ENCODE measurements at places on chromosomes 3 and 15. TPM values are rescaled to one million over a fixed set of nuclear protein-coding genes. Genes with fewer than 3 reads are reported as not detected.

Gene FANCD2OS
- not detected for total RNA-seq

- no peak for DNase-seq
These were observed 375.6 kb downstream of the CTNNB1 start for GRCh38 chr3:41574900-41575299.

DNA sequence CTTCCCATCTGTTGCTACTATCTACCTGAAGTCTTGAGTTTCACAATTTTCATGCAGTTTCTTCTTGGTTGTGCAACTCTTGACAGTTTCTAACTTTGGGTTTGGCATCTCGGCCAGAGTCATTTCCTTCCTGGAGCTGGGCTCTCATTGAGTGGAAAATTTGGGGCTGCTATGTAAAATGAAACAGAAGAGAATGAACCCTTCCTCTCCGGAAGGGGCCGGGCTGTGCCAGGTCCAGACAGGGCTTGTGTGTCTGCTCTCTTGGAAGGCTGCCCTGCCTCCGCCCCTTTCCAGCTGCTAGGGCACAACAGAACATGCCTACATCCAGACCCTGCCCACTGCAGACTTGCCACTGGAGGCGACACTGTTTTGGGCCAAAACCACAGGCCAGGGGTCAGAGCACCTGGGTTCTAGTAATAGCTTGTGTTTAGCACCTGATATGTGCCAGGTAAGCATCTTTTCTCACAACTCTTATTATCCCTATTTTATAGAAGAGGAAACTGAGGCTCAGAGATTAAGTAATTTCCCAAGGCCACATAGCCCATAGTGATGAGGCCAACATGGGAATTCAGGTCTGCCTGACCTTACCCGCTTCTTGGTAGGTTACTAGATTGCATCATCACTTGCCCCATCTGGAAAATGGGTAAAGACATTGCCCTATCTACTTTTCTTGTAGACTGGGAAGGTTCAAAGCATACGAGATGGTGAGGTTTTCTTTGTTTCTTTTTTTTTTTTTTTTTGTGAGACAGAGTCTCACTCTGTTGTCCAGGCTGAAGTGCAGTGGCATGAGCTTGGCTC is 25.0 kb downstream of the IRAK2 start:
- DNase-seq: no peak

- no peak for DNase-seq
These were observed 69.8 kb upstream of the PPP2R3A start for GRCh38 chr3:135895734-135896121.

DNA sequence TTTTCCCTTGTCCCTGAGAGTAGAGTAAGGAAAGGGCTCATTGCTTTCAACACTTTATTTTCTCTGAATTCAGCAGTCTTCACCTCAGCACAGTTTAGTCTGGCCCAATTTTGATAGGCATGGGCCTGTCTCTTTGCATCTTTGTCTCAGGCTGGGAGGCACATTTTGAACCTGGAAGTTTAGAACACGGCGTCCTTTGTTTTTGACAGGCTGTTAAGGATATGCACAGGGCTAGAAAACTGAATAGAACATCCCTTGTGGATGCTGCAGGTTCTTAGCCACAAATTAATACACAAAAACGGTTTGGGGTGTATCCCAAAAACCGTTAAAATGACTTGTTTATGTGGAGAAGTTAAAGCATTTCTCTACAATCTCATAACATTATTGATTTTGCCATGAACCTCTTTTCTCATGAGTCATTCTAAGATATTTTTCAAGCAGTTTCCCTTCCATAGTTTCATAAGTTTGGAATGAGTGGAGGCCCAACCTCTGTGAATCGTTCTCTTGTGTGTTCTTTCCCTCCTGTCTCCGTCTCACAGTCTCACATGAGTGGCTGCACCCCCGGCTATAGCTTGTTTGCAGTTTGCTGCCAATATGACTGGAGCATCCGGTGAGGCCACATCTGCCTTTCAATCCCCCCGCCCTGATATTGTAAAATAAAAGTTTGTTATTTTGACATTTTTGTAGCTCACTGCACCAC is 192.9 kb upstream of the EIF1B start:
- DNase-seq: no peak

Gene HAPLN3
- total RNA-seq: 19.9 TPM

GRCh38 chr3:112561484-112561733 is 353 bp downstream of the ATG3 start:
- no peak for DNase-seq

- DNase-seq: no peak
These were observed 1.8 kb upstream of the YEATS2 start for GRCh38 chr3:183695569-183696364.

Gene FSIP1
- 0.79 TPM for total RNA-seq

Gene FSTL1
- total RNA-seq: 1,532 TPM

DNA sequence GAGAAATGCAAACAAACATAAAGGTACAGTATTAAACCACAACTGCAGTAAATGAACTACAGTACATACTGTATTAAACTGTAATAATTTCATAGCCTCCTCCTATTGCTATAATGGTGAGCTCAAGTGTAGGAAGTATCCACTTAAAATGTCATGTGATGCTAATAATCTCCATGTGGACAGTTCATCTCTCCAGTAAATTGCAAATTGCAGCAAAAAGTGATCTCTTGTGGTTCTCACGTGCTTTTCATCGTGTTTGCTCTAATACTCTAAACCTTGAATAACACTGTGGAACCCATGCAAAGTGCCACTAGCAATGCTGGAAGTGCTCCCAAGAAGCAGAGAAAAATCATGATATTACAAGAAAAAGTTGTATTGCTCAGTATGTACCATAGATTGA is 9.2 kb upstream of the FNDC3B start:
- no peak for DNase-seq

DNA sequence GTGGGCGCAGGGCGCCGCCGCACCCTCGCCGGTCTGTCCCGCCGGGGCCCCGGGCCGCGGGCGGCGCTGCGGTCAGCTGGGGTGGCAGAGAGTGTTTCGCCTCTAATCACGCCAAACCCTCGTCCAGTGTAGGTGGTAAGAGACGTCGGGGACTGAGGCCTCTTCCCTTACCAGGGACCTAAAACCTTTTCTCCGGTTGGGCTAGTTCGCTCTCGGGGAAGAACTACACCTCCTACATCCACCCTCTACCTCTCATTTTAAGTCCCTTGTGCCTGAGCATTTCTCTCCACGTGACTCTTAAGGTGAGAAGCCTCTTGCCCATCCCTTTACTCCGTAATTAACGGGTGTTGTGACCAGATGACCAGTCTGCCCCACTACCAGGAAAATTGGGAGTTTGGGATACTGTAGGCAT is 520 bp downstream of the TMEM42 start:
- DNase-seq: peak; percentile 27

Gene PSTPIP1
- not detected for total RNA-seq

GRCh38 chr15:101103598-101103997 is 148.2 kb downstream of the CHSY1 start:
- no peak for DNase-seq

- no peak for DNase-seq
These were observed 84.5 kb downstream of the COL6A6 start for GRCh38 chr3:130601442-130601971.

- DNase-seq: peak; percentile 75
These were observed 509.1 kb downstream of the SHQ1 start for GRCh38 chr3:72338942-72339669.

- no peak for DNase-seq
These were observed 1.0 kb upstream of the ISY1 start for GRCh38 chr3:129161860-129162271.

DNA sequence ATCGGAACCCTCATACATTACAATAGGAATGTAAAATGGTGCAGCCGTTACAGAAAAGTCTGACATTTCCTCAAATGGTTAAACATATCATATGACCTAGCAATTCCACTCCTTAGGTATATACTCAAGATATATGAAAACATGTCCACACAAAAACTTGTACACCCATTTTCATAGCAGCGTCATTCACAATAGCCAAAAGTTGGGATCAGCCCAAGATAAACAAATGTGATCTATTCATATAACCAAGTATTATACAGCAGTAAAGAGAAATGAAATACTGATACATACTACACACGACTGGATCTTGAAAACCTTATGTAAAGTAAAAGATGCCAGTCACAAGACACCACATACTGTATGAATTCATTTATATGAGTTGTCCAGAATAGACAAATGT is 102.4 kb downstream of the MSL2 start:
- DNase-seq: no peak

DNA sequence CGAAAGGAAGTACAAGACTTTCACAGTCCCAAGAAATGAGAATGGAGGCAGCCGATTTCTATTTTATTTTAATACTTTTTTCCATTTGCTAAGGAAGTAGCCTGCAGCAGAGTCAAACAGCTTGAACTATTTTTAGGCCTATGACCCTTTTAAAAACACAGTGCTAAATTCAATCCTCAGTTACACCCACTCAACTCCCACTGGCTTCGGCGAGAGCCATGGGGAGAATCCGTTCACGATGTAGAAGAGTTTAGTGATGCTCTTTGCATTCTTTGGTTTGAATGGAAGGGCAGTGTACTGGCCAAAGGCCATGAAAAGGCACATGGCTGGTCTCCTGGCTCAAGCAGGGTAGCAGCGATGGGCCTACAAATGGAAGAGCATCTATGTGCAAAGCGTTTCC is 343.5 kb downstream of the FOXP1 start:
- DNase-seq: no peak

DNA sequence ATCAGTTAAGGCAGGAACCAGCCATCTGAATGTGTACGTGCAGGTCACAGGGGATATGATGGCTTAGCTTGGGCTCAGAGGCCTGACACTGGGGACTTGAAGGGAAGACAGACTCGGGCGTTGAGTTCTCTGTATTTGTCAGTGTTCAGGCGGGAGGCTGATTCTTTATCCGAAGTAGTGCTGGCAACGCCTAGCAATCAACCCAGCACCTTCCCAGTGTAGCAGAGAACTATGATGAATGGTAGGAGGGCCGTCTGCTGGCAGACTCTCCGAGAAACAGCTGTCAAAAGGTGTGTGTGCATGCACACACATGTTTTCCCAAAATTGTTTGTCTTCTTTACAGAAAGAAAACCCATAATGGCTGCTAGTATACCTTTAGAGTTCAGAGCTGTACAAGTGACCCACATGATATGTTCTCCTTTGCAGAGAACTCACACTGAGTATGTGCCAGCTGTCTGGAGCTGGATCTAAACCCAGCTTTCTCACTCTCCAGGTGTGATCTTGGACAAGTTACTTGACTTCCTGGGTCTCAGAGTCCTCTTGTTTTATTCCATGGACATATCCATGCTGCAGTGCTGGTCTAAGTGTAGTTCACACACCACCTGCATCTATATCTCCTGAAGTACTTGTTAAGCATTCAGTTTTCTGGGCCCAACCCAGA is 74.5 kb upstream of the LARS2 start:
- DNase-seq: no peak

DNA sequence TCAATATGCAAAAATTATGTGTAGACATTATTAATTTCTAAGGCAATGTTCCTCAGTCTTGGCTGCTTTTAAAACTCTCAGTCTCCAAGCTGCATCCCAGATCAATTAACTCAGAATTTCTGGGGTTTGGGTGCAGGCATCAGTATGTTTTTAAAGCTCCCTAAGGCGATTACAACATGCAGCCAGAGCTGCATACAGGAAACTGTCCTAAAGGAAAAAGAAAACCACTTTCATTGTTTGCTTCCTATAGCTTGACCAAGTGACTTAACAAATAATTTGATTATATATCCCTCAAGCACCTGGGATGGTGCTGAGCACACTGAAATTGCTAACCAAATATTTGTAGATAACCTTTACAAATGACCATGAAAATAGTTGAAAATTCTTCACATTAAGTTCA is 194.7 kb downstream of the DTWD1 start:
- DNase-seq: no peak

Gene PLA2G4B
- total RNA-seq: 2.7 TPM

- DNase-seq: no peak
These were observed 120.7 kb upstream of the LINGO1 start for GRCh38 chr15:77753281-77753873.

- DNase-seq: no peak
These were observed 249.5 kb upstream of the AZI2 start for GRCh38 chr3:28598165-28598564.

- DNase-seq: peak; percentile 78
These were observed 20.9 kb downstream of the PGBD4 start for GRCh38 chr15:34122771-34123183.

DNA sequence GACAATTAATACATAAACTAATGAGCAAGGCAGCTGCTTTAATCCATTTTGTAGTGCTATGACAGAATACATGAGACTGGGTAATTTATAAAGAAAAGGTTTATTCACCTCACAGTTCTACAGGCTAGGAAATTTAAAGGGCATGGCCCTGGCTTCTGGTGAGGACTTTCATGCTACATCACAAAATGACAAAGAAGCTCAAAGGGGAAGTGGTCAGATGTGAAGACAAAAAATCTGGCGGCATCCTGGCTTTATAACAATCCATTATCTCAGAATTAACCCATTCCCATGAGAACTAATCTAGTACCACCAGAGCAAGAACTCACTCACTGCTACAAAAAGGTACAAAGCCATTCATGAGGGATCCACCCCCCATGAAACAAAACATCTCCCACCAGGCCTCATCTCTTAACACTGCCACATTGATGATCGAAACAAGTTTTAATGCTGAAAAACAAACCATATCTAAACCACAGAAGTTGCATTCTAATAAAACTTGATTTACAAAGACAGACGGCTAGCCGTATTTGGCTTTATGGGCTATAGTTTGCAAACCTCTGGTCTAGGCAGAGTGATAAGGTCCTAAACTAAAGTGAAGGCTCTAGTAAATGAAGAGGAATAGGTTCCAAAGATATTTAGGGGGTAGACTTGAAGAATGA is 44.2 kb downstream of the GSK3B start:
- no peak for DNase-seq

Gene ALDH1L1
- not detected for total RNA-seq

Gene GPR87
- total RNA-seq: 0.29 TPM

Gene BFSP2
- total RNA-seq: not detected

GRCh38 chr3:139588450-139588849 is 48.9 kb upstream of the RBP1 start:
- no peak for DNase-seq

Gene PLXNB1
- total RNA-seq: 4.0 TPM

DNA sequence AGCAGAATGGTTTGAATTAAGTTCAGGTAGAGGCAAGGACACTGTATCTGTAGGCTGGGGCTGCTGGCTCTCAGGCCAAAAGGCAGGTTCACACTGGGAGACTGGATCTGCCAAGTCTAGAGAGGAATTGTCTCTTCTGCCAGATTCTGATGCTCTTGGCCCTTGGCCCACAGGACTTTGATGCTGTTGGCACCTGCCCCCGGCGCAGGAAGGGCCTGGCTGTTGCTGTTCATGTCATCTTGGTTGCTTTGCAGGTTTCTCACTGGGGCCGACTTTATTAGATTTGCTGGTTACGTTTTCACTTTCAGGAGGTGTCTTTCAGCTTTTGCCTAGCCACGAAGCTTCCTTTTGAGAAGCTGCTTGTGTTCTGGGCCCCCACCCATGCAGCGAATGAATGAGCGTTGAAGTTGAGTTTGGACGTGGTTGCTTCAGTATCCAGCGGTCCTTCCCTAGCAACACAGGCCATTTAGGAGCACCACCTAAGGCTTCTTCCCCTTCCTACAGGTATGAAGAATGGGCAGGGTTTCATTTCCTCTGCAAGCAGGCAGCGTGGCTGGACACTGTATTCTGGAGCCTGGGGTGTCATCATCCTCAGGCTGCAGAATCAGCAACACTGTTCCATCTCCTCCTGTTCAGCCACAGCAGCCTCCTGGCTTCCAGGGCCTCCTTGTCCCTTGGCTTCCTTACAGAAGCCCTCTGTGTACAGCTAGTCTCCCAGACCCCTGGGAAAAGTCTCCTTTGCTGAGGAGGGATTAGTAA is 65.6 kb upstream of the PRR23C start:
- no peak for DNase-seq

Measured in SJSA1 (cell line).